Myocyte (in vitro differentiated cells): ENCODE measurements at places on chromosomes 6 and 20.

GRCh38 chr6:156796627-156797026 is 19.4 kb downstream of the ARID1B start:
- no peak for DNase-seq

DNA sequence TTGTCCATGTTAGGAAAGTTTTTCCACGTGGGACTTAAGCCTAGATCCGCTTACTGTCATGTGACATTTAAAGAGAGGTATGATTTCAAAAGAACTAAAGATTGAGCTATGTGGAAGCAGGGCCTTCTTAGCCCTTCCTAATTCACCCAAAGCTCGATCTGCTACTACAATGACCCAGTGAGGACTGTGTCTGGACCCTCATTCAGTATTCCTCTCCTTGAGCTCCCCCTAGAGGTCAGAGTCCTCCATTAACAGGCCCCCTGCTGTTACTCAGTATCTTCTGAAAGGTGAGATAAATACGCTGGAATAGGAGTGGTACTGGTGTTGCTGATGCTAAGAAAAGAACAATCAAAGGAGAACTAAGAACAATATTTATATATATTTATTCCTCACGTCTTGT is 414.0 kb downstream of the GJA1 start:
- peak; percentile 78 for DNase-seq

- DNase-seq, result no peak
Measured at GRCh38 chr6:168838037-168838399, 397.0 kb downstream of the SMOC2 start.

- no peak for DNase-seq
Measured at GRCh38 chr6:67642582-67642981, 992.5 kb upstream of the ADGRB3 start.

DNA sequence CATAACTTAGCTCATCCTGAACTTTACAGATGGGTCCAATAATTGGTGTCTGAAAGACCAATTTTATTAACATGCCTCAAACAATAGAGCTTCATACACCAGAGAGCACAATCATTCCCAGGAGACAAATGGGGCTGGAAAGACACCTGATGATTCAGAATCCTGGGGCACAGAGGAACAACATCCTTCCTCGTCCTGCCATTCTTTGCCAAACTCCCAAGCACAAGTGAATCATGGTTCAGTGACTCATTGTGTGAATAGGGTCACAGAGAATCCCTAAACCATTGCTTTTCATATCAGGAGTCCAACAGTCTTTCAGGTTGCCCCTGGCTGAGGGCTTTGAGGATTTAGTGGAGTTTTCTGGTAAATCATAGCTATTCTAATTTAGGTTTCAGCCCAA is 266.4 kb upstream of the BMP2 start:
- no peak for DNase-seq

DNA sequence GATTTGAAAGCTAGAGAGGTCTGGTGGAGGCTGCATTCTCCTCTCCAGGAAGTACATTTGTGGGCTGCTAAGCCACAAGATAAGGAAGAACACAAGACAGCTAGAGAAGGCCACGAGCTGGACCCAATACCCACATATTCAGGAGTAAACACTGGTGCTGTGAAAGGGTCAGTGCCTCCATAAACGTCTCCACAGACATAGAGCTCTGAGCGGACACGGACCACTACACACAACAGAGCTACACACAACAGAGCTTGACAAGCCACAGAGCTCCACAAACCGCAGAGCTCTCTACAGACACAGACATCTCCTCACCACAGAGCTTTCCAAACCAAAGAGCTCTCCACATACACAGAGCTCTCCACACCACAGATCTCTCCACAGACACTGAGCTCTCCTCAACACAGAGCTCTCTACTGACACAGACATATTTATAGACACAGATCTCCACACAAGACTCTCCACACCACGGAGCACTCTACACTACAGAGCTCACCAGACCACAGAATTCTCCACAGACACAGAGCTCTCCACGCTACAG is 51.9 kb downstream of the ERMARD start:
- peak; percentile 56 for DNase-seq

GRCh38 chr6:58198301-58198700 is 880.9 kb downstream of the PRIM2 start:
- DNase-seq, result no peak

DNA sequence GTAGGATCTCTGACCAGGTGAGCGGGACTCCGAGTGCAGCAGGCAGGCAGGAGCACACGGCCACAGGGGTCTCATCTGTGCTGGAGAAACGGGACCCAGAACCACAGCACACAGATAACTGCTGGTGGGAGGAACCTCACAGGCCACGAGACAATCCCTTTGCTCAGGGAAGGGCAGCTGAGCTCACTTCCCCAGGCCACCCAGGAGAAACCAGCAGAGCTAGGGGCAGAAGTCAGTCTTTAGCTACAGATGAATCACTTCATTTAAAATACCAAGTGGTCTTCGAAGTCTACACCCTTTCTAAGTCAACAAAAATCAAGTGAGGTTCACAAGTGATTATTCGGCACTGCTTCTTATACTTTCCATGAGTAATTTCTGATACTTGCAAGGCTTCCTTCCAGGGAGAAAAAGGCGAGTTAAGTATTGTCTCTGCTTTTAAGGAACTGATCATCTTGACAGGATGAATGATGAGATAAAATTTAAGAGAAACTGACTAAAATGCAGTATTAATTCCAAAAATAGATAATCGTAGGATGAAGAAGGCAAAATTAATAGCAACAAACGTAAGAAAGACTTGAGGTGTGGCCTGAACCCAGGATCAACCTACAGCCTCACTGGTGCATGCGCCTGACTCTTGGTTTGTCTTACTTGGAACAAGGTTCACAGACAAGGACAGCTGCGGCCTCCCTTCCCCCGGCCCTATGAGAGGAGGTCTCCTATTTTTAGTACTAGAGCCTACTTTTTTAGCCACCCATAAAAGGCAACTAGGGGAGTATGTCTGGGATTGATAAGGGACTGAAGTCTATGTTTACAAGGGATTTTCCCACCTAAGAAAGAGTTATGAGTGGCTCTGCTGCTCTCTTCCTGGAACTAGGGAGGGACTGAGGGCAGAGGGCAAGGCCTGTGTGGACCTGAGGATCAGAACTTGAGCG is 233.6 kb downstream of the TTLL2 start:
- DNase-seq, result peak; percentile 38

DNA sequence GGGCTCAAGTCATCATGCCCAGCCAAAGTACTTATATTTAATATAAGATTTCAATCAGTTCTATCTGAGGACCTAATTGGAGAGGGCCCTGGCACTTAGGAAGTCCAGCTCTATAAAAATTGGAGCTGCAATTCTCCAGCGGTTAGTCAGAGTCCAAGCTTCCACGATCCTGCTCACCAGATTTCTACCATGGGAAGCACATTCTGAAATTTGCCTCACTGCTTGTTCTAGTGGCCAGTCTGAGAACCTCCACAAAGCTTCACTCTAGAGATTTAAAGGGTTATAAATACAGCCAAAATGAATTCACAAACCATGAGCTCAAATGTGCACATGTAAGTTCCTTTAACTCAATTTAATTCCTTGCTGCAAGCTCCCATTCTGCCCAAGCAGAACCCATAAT is 33.5 kb downstream of the PNLDC1 start:
- peak; percentile 38 for DNase-seq

DNA sequence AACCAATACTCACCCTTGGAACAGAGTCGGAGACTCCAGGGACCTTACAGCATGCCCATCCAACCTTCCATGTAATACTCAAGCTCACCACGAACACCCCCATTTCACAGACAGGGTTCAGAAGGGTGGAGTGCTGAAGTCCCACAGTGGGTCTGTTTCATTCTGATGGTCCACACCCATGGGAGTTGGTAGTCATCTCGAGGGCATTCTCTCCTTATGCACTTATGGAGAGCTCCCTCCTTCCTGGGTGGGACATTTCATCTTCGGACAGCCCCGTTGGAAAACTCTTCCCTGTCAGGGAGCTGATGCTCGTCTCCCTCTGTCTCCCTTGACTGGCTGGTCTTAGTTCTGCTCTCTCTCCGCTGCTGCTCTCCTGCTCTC is 38.9 kb downstream of the COX4I2 start:
- no peak for DNase-seq

DNA sequence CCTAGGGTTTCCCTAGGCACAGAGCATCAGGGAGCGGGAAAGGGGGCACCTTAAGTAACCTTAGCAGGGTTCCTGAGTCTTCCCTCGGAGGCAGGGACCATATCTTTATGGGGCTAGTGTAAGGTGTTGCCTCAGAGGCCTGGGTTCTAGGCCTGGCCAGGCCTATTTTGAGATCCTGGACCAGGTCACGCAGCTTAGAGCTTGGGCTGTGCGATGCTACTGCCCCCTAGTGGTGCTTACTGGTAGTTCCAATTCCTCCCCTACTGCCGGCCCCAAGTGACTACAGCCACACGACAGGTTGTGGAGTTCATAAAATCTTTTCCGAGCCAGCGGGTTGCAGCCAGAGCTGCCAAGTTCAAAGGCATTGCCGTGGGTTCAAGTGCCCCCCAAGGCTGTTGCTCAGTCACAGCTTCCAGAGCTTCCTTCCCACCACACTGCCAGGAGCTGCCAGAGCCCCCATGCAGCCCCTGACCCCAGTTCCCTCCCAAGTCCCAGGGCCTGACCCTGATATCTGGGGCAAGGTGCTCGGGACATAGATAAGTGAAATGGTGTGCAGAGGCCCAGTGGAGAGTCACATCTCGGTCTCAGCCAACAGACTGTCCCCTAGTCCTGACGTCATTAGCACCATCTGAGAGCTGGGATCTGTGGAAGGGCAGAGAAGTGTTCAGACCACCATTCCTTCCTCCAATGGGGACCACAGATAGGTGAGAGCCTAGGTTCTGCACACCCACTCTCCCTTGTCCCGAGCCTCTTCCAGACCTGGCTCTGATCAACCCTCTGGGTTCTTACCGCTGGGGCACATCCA is 3.3 kb downstream of the LRRC73 start:
- peak; percentile 90 for DNase-seq

DNA sequence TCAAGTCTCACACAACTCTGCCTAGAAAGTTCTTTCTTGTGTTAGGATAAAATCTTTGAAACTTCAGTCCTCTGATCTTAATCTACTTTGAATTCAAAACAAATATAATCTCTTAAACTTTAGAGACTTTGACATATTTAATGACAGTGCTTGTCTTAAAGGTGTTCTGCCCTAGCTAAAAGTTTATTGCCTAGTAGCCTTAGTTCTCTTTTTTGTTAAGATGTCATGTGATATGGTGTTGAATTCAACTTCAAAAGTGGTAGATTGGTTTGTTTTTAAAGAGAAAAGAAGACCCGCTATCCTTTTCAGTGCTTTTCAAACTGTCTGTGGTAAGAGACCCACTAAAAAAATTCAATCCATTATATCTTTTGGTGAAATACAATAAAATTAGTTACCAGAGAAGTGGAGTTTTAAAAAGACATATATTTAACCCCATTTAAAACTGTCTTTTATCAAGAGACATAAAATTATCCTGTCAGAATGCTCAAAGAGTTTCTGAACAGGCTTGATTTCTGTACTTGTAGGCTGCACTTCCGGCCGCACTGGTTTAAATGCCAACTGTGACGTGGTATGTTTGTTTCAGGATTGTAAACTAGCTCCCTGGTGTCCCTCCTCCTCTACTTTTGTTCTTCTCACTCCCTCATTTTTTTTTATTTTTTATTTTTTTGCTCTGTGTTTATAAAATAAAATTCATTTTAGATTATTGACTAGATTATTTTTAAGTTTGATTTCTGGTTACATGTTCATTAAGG is 76.5 kb downstream of the QKI start:
- peak; percentile 67 for DNase-seq

GRCh38 chr6:108167449-108168089 is 1.7 kb downstream of the NR2E1 start:
- no peak for DNase-seq

DNA sequence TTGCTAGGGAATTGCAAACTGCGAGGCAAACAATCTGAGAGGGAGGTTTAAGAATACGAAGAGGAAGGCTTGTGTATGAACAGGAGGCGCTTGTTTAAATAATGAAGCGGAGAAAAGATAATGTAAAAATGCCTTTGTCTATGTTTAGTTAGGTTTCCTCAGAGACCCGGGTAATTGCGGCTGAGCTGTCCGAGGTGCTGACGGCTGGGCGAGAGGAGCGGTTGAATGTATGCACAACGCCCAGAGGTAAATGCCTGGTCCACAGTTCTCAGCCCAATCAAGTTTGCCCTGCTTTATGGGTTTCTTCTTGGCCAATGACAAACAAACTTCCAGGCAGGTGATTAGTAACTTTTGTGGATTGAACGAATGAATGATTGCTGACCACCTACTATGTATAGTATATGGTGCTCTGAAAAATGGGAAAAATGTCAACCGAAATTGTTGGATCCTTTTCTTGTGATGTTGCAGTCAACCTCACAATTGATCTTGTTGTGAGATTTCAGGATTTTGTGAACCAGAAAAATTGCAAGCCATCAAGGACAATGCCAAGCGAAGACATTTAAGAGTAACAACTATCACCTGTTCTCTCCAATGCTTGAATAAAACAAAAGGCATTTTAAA is 38.3 kb upstream of the SLC32A1 start:
- DNase-seq, result peak; percentile 61

GRCh38 chr6:24918641-24919055 is 17.1 kb downstream of the RIPOR2 start:
- no peak for DNase-seq

DNA sequence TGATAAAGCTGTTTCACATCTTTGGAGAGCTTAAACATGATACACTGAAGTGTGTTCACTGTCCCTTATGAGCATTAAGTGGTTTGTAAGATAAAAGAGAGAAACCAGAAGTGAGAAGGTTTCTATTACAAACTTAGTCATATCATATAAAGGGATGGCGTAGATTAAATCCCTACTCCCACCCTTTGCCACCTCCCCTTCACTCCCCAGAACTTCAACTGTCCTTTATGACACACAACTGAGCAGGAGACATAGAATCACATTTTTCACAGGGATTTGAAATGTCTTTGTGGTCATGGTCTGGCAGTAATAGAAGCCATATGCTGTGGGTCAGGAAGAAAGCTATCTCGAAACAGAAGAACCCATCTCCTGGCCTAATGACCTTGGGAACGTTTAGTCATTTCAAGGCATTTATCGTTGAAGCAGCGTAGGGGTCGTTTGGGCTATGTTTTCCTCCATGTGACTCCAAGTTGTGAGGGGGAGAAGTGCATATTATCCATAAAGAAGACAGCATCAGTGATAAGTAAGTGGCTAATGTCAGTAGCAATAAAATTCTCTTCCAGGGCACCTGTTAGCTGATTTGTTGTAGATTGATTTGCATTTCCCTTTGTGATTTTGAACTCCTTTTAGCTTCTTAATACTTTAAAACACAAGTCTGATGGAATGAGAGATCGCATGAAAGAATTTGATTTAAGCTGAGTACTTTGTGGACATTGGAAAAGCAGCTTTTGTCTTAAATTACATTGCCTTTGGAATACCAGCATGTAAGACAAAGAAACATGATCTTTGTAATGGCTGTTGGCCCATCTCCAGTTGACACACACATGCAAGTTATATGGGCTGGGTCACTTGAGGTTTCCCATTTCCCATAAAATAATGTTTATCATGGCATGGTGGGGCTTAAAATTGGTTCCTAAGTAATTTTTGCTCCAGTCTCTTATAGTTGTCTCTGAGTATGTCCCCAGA is 501.5 kb upstream of the FLRT3 start:
- peak; percentile 31 for DNase-seq

DNA sequence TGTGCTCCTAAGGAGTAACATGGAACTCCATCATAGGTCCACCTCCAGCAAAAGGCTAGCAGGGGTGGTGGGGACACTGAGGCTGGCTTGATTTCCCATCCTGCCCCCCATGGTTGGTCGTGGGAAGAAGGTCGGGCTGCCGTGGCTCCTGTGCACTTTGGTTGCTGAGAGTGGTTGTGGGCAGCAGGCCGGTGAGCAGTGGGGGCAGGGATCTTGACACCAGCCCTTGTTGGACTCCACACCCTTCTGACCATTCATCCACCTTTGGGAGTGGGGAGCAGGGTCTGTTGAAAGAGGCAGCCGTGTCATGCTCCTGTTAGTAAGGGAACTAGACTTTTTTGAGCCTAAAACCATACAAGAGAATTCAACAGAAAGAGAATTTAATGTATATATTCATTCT is 175.2 kb downstream of the ARID1B start:
- DNase-seq, result no peak
